ENCODE measurements at places on chromosomes 5 and 9.

- DNase-seq = no peak
These were observed 34.4 kb downstream of the ICE1 start for GRCh38 chr5:5456858-5457257.

DNA sequence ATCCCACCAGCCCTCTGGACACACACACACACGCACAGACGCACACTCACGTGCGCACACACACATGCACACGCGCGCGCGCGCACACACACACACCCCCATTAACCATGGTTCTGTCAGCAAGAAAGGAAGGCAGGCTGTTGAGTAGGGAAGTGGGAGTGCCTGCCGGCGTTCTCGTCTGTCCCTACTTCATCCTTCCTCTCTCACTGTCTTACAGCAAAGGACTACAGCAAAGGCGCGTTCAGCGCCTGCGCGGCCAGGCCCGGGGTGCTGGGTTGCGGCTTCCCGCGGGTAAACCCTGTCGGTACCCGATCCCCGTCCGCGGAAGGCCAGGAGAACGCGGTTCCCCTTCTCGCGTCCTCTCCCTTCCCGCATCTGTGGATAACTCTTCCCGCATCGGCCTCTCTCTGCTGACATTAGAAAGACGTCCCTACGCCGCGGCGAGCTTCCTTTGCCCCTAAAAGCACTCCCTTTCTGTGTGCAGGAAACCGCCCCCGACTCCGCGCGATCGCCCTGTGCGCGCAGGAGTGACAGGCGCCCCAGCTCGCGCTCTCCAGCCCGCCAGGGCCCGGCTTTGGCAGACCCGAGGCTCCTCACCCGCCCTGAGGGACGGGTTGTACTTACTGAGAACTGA is 219.2 kb downstream of the AGTPBP1 start:
- no peak for DNase-seq

- DNase-seq = no peak
These were observed 16.2 kb downstream of the SPTAN1 start for GRCh38 chr9:128568470-128569078.

DNA sequence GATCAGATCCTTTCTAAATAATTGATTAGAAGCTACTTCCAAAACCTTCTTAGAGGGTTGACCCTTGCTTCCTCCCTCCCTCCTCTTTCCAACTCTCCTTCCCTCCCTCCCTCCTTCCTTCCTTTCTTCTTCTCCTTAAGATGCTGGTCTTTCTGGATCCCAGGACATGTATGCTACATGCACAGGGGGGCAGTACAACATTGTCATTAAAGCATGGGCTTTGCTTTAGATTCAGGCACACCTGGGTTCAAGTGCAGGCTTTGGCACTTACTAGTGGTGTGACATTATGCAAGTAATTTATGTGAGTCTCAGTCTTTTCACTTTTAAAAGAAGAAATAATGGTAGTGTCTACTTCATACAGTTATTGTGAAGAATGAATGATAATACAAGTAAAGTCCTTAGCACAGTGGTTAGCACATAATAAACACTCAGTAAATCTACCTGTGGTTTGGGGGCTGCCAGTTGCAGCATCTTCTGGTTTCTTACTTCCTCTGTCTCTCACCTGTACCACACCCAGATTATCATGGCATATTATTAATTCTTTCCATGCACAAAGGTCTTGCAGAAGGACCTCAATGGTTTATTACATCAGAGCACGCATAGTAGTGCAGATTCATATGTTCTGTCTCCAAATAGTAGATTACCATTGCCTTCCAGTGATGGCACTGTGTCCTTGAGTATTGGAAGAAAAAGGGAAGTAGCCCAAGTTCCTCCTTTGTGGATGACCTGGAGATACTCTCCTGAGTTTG is 154.1 kb downstream of the ARHGAP26 start:
- no peak for DNase-seq

DNA sequence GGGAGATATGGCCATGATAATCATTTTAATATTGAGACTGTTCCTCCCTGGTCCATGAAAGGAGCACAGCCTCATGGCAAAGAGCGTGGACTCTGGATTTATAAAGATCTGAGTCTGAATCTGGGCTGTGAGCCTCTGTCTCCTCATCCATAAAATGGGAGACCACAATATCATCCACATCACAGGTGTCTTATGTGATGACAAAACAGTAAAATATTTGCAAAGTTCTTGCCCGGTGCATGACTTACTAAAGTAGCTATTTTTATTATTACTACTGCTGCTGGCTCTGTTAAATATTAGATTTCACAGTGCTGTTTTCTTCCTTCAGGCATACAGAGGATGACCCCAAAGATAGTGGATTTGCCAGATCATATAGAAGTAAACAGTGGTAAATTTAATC is 74.1 kb downstream of the TEK start:
- DNase-seq = no peak

- no peak for DNase-seq
These were observed 59.7 kb downstream of the GGTA1 start for GRCh38 chr9:121439711-121440664.

GRCh38 chr5:145768863-145769262 is 66.3 kb downstream of the PRELID2 start:
- DNase-seq = no peak

DNA sequence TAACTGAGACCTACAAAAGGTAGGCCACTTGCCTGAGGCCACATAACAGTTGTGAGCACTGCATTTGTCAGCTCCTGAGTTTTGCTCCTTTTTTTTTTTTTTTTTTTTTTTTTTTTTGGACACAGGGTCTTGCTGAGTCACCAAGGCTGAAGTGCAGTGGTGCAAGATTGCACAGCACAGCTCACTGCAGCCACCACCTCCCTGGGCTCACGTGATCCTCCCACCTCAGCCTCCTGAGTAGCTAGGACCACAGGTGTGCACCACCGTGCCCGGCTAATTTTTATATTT is 37.1 kb downstream of the LAMC3 start:
- DNase-seq = no peak

GRCh38 chr5:176536132-176536901 is 885 bp downstream of the RNF44 start:
- peak; percentile 63 for DNase-seq

DNA sequence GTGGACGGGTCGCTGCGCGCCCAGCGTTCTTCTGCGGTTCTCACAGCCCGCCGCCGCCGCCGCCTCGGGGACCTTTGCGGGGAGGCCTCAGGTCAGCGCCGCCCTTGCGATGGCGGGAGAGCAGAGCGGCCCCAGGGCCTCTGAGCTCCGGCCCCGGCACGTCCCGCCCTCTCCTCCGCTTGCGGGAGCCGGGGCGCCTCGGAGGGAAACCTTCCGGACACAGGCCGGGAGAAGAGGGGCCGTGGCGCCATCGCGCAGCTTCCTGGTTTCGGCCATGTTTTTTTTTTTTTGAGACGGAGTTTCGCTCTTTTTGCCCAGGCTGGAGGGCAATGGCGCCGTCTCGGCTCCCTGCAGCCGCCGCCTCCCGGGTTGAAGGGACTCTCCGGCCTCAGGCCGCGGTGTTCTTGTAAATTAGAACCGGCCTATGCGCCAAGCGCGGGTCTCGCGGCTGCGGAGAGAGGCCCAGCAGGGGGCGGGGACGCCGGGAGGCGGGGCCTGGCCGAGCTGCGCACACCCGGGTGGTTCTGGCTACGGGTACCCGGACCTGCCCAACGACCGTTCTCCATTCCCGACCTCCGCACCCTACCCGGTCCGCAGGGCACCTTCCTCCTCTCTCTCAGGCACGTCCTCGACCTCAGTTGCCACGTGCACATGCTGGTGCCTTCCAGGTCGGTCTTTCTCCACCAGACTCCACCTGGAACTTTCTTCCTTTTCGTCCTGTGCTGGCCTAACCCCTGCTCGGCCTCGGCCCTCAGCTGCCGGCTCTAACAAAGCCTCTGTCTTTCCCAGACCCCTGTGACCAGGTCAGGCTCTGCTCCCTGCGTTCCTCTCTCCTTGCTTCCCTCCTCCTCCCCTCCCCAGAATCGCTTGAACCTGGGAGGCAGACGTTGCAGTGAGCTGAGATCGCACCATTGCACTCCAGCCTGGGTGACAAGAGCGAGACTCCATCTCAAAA is 28.8 kb upstream of the MGAT1 start:
- DNase-seq = peak; percentile 20

GRCh38 chr5:3933536-3933935 is 337.9 kb downstream of the IRX1 start:
- DNase-seq = no peak

DNA sequence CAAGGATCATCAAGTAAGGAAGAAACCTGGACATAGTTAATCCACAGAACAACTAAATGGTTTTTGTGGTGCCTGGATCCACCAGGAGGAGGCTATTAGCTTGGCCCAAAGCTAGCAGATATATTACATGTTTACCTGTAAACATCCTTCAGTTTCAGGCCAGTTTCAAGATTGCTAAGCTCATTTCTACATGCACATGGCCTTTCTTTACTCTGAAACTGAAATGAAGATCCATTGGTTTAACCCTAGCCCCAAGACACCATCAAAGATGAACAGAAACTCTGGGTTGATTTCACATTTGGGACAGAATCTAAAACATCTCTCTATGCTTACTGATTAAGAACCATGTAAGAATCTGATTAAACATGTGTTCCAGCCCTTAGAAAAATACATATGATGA is 611.8 kb downstream of the TLE1 start:
- no peak for DNase-seq

- DNase-seq = no peak
These were observed 24.5 kb upstream of the DUSP1 start for GRCh38 chr5:172795318-172795977.

DNA sequence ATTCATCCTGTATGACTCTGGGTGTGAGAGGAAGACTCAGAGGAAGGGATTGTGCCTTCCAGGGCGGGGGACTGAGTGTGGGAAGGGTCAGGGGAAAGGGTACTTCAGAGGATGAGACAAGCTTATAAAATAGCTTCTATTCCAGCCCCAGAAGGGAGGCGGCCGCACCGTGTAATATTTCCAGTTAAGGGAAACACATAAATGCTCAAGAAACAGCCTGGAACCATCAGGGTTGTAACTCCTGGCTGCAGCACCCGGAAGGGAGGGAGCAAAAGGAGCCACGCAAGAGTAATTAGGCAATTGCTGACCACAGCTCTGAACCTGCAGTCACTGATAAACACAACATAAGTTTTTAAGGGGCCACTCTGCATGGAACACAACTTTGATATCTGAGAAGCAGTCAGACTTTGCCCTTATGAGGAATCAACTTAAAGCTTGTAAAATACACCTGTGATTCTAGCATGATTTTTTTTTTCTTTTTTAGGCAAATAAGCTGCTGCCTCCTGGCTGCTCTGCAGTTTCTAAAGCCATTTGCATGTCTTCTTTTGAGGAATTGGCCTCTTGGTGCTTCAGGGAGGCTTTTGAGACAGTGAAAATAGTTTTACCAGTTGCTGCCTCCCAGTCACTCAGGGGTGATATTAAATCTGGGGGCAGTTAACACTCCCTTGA is 382.7 kb downstream of the ENC1 start:
- no peak for DNase-seq

DNA sequence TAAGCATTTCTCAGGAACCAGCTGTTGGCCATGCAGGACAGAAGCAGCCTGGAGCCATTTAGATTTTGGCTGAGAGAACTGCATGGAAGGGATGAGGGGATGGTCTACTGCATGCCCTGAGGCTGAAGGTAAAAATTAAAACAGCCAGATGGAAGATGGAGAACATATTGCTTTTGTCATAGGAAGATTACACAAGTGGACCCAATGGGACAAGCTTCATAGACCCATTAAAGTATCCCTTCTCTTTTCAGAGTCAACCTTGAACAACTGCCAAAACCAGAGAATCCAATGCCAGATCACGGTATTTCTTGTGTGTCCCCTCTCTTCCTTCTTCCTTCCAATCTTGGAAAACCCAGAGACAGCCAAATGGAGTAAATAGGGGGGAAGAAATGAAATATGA is 253.4 kb downstream of the NR2F1-AS1 start:
- no peak for DNase-seq

DNA sequence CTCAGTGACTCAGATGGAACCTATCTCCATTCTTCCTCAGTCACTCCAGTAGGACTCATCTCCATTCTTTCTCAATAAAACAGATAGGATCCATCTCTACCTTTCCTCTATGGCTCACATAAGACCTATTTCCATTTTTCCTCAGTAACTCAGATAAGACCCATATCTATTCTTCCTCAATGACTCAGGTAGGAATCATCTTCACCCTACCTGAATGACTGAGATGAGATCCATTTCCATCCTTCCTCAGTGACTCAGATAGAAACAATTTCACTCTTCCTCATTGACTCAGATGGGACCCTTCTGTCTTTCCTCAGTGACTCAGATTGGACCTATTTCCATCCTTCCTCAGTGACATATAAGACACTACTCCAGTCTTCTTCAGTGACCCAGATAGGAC is 165.1 kb downstream of the FBXO4 start:
- DNase-seq = no peak

DNA sequence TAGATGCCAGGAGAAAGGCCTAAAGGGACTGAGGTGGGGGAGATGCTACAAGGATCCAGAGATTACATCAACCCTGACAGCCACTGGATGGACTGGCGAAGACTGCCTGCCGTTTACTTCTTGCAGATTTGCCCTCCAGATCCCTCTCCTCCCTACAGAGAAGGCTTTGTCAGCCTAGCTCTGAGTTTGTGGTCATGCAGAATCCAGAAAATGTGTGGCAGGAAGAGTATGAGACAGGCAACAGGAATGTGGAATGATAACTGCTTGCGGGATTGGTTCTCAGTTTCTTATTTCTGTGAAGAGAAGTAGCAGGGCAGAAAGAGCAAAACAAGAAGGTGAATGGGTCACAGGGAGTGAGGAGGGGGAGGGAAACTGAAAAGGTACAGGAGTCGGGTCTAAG is 129.6 kb downstream of the TLE1 start:
- no peak for DNase-seq

GRCh38 chr9:95062596-95063065 is 254.9 kb downstream of the FANCC start:
- no peak for DNase-seq

- no peak for DNase-seq
These were observed 82.5 kb downstream of the ESM1 start for GRCh38 chr5:54902791-54903473.

GRCh38 chr9:81108391-81108790 is 581.0 kb downstream of the TLE1 start:
- no peak for DNase-seq

Data from stimulated activated CD4-positive, alpha-beta T cell treated with anti-CD3 and anti-CD28 coated beads, TNF-alpha, amount 100 ng/mL, for 1 hour (primary cell).